A172 (cell line): ENCODE measurements at places on chromosomes 3 and 15. TPM values are rescaled to one million over a fixed set of nuclear protein-coding genes. Genes with fewer than 3 reads are reported as not detected.

FSIP1 gene
- total RNA-seq: 0.41 and 0.86 TPM in 2 replicates

TEX55 gene
- total RNA-seq: not detected in 2 replicates

LYSMD2 gene
- 25.9 and 27.3 TPM in 2 replicates for total RNA-seq

IQCF5 gene
- total RNA-seq: not detected in 2 replicates

CTXN2 gene
- total RNA-seq: 0.05 TPM in 1 of 2 replicates, not detected in the other

STRIT1 gene
- not detected in 2 replicates for total RNA-seq

APEH gene
- total RNA-seq: 120 and 144 TPM in 2 replicates

POU1F1 gene
- total RNA-seq: not detected in 2 replicates

NOX5 gene
- not detected in 2 replicates for total RNA-seq

SPATA12 gene
- total RNA-seq: 0.47 and 1.9 TPM in 2 replicates

ALS2CL gene
- 5.4 and 5.6 TPM in 2 replicates for total RNA-seq
